GM13976 (cell line): ENCODE measurements at places on chromosomes 6 and 20.

GRCh38 chr20:32278199-32278643, 770 bp downstream of the KIF3B start:
- peak; percentile 56 for DNase-seq

DNA sequence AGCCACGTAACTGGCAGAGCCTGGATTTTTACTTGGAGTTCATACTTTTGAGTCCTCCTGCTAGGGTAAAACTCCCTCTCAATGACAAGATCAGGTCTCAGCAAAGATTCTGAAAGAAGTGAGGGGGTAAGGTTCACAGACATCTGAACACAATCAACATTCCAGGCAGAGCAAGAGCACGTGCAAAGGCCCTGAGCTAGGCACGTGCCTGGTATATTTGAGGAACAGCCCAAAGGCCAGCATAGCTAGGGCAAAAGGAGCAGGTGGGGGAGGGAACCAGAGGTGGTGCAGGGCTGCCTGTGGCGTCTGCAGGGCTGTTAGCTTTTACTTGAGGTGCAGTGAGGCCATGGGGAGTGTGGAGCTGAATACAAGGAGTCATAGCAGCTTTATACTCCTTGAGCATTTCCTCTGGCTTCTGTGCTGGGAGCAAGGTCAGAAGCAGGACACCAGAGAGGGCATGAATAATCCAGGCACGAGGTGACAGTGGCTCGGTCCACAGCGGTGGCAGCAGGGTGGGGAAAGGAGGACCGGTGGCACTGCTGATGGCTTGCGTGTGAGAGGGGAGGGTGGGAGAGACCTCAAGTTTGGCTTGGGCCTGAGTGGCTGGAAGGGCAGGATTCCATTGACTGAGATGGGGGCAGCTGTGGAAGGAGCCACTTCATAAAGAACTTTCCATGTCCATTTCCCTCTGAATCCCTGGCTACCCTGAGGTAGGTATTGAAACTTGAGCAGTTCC, 57.0 kb downstream of the DLGAP4 start:
- no peak for DNase-seq

DNA sequence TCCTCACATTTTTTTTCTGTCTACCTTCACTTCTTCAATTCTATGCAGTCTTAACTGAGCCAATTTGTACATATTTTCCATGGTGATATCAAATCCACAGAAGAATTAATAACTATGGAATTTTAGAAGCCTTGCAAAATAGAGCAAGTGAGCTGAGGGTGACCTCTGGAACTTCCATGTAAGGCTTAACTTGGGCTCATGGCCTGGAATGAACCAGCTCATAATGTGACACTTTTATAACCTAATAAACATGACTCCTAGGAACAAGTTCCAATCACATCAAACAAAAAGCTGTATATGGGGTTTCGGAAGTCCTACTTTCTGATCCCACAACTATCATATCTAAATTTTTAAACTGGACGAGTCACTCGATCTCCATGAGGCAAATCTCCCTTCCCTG, 232.4 kb downstream of the FOXA2 start:
- no peak for DNase-seq

- no peak for DNase-seq
Observed at GRCh38 chr6:116355796-116356195, 15.0 kb upstream of the DSE start.

DNA sequence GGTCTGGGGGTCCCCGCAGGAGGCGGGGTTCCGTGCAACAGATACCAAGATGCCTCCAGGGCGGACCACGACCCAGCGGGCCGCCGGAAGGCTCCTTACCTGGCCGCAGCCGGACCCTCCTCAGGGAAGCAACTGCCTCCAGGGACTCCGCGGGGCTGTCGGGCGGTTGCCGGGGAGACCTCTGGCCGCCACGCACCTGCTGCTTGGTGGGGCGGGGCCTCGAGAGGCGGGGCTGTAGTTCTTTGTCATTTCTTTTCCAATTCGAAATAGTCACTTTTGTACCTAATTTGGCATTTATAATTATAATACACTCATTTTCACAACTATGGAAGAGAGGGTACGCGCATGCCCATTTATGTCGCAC, 647 bp downstream of the AK9 start:
- peak; percentile 74 for DNase-seq
